ENCODE measurements at places on chromosomes 16 and 17. TPM values are rescaled to one million over a fixed set of nuclear protein-coding genes. Genes with fewer than 3 reads are reported as not detected.
A peak's percentile ranks its signal among the peaks of the same experiment; 100 is the strongest.

DNA sequence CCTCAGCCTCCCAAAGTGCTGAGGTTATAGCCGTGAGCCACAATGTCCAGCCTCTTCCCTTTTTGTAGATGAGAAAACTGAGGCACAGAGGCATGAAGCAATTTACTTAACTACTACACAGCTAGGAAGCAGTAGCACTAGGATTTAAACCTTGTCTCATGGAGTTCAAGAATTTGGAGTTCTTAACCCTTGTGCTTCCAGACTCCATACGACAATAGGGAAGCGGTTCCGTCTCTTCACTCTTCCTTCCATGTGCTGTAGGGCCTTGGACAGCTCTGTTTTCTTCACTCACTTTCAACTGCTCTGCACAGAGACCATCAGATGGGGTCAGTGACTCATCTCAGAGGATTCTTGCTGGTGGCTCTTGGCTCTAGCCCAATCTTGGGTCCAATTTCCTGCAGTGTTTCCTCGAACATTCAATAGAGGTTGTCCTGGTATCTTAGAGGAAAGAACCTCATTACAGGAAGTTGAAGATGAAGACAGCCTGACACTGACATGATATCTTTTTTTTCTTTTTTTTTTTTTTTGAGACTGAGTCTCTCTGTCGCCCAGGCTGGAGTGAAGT is 19.3 kb downstream of the ITGAL start:
- DNase-seq, result peak; percentile 35

DNA sequence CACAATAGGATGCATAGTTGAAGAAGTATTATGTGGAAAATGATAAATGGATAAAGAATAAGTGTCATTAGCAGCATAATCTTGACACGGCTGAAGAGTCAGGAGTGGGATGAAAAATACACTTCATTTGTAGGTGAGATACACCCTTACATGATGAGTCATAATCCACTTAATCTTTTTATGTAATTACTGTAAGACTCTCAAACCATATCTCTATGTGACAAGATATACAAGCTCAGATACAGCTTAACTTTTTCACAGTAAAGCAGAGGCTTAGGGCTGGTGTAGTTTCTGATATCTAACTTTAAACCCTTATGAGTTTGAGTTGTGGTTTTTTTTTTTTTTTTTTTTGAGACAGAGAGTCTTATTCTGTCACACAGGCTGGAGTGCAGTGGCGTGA is 101.2 kb downstream of the FTO start:
- no peak for DNase-seq

DNA sequence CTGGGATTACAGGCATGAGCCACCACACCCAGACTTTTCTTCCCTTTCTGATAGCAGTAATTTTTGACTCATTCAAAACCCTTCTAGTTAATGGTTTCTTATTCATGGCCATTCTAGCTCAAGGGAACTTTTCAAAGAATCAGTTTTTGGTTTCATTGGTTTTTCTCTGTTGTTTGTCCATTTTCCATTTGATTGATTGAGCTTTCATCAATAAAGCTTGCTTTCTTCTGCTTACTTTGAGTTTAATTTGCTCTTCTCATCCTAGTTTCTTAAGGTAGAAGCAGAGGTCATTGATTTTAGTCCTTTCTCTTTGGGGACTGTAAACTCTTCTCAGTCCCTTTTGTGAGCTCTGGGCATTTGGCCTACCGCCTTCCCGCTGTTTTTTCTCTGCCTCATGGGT is 82.0 kb upstream of the CHMP6 start:
- DNase-seq, result no peak

GRCh38 chr16:29154088-29154487 is 169.2 kb downstream of the LAT start:
- no peak for DNase-seq

DNA sequence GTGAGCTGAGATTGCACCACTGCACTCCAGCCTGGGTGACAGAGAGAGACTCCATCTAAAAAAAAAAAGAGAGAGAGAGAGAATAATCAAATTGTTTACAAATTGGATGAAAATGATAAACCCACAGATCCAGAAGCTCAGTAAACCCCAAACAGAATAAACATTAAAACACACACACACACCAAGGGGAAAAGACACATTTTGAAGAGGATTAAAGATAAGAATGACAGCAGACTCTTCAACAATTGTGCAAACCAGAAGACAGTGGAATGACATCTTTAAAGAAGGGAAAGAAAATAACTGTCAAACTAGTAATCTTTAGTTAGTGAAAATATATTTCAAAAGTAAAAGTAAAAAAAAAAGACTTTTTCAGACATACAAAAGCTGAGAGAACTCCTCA is 64.4 kb upstream of the RPL38 start:
- DNase-seq, result no peak

- no peak for DNase-seq
These were observed 12.1 kb downstream of the RIPOR1 start for GRCh38 chr16:67540756-67541155.

- DNase-seq, result no peak
These were observed 9.6 kb downstream of the DDX42 start for GRCh38 chr17:63783522-63783921.

The CLEC19A gene
- total RNA-seq, result not detected
